PC-3 (cell line): ENCODE measurements at places on chromosomes 2 and 18. TPM values are rescaled to one million over a fixed set of nuclear protein-coding genes. Genes with fewer than 3 reads are reported as not detected.

Gene ARL6IP6
- 19.0 and 21.4 TPM in 2 replicates for total RNA-seq

Gene REEP1
- 0.06 TPM in 1 of 2 replicates, not detected in the other for total RNA-seq

Gene ADD2
- 4.4 and 16.0 TPM in 2 replicates for total RNA-seq

Gene FOXI3
- not detected in 2 replicates for total RNA-seq

Gene SERPINB4
- 0.40 TPM in 1 of 2 replicates, not detected in the other for total RNA-seq

Gene HTRA2
- 71.8 and 77.5 TPM in 2 replicates for total RNA-seq

Gene TEX44
- total RNA-seq, result not detected in 2 replicates

Gene SPTBN1
- 202 and 235 TPM in 2 replicates for total RNA-seq

DNA sequence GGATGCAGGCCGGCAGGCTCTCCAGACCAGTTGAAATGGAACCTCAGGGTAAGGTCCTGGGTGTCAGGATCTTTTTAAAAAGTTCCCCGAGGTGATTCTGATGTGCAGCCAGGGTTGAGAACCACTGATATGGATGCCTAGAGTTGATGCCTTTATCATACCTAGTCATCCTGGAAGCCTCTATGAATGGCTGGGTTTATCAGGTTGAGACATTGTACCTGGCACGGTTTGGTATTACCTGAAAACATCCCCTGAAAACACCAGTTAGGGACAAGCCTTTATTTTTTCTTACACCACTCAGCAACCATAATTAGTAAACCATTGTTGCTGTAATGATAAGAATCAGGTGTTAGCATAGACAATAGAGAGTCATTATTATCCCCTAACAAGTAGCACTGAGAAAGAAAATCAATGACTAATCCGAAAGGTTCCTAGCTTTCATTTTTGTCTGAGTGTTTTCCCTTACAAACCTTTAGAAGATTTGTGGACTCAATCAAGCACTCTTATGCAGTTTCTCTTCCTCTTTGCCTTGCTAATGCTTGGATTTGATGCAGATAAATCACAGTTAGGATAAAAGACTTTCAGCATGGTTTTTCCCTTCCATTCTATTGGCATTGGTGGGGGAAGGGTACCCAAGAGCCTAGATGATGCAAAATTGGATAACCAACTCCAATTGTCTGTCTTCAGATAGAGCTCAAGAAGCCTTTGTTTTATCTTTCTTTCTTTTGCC lies 116.5 kb upstream of the LYPD6 start:
- no peak for DNase-seq

DNA sequence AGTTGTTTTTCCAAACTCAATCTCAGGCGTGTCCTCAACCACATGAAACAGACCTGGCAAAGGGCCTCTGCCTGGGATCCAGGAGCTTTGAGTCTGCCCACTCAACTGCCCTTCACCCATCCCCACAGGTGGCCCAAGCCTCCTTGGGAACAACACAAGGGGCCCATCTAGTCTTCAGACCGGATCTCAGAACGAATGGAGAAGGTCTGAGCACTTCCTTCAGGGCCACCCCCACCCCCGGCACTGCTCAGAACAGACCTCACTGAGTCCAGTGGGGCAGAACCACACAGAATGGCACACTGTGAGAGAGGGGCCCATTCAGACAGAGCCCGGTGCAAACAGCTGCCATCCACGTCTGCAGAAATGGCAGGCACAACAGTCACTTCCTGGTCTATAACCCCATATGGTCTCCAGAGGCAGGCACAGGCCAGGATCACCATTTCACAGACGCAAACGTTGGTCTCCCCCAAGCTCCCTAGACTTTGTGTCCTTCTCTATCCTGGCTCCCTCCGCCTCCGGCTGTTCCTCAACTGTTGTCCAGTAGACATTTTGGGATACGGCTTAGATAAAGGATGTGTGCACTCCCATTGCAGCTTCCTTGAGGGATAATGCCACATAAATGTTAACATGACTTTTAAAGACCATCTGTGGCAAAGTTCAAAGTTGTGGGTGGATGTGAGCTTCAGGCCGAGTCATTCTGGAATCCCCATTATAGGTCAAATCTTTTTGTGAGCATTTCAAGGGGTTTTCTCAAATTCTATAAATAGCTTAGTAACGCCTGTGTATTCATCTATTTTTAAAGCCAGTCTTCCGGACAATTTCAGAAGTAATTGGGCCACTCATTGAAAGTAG lies 149.7 kb downstream of the SMAD7 start:
- no peak for DNase-seq

- DNase-seq, result no peak
Measured at GRCh38 chr2:188576651-188577050, 285.0 kb downstream of the GULP1 start.

DNA sequence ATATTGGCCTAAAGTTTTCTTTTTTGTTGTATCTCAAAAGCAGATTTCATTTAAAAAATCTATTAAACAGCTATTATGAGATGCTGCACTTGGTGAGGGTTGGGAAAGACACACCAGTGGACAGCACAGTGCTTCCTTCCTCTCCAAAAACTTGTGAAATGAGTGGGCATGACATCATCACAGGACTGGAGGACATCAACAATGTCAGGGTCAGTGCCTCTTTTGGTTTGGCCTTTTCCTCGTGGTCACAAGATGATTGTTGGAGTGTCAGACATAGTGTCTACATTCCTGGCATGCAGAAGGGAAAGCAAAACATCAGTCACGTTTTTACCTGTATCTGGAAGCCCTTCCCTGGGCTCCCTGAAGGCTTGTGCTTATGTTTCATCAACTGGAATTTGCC lies 49.6 kb downstream of the IL1R2 start:
- no peak for DNase-seq

DNA sequence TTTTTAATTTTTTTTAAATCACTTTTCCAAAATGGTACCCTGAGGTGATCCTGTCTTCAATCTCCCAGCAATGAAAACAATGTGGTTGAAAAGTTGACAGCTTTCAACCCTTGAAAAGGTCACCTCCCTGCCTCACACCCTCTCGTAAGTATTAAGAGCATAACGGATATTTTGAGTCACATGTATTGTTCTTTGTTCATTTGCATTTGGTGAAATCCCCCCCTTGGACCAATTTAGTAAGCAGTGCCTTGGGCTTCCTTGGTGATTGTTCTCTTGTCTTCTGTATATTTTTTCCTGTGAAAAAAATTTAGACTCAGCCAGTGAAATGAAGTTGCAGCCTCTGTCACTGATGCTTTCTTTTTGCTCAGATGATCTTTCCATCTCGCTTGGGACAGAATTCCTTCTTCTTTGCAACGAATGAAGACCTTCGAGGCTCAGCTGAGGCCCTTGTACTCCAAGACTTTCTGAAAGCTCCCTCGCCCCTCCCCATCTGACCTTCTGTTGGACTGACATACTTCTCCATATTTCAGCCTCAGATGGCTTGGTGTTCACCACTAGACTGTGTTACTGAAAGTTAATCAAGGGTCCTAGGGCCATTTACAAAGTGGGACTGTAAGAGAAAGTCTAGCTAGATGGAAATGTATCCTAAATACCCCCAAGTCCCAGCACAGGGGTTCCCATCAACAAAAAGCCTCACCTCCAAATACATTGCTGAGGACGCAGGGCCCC lies 158.4 kb downstream of the BCL2 start:
- DNase-seq, result no peak

- DNase-seq, result no peak
Measured at GRCh38 chr2:69993048-69993565, 31.7 kb upstream of the ASPRV1 start.

DNA sequence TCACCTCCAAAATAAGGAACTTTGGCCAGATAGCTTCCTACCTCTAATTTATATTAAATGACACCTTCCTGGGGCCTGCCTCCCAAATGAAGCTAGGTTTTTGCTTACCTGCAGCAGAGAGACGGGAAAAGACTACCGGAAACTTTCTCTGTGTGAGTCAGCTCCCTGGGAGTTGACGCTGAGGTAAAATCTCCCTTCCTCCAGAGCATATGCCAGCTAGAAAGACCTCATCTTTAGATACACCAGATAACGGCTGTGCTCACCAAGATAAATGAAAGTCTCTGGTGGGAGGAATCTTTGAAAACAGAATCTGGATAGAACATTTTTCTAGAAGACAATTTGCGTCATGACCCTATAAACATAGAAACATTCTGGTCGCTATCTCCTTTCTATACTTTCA lies 99.7 kb upstream of the RFX8 start:
- DNase-seq, result peak; percentile 66

GRCh38 chr2:620004-620403 lies 57.2 kb downstream of the TMEM18 start:
- no peak for DNase-seq

- peak; percentile 79 for DNase-seq
Measured at GRCh38 chr2:68709421-68709911, 25.1 kb upstream of the ARHGAP25 start.

DNA sequence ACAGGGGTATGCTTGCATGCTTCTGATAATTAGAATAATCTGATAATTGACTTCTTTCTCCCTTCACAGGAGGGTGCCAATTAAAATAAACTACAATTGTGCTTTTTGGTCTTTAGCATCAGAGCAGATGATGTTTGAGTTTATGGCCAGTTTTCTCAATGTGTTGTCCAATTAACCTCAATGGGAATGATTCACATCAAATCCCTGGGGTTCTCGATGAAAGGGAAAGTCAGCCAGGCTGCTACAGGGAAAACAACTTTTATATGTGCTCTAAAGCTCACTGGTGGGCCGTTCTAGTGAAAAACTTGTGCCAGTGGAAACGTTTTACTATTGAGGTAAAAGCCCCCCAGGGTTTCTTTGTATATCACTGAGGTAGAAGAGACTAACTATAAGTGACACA lies 887.3 kb upstream of the CRIM1 start:
- DNase-seq, result no peak

DNA sequence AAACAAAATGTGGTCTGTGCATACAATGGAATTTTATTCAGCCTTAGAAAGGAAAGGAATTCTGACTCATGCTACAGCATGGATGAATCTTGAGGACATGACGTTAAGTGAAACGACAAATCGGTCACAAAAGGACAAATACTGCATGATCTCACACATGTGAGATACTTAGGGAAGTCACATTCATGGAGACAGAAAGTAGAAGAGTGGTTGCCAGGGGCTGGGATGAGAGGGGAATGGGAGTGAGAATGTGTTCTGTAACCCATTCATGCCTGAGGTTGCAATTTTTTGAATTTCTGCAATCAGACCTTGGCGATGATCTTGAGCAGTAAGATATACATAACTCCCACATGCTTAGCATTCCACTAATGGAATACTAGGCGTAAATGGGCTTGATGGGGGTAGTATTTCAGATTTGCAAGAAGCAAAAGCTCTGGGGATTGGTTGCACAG lies 22.0 kb downstream of the FHL2 start:
- DNase-seq, result peak; percentile 61

GRCh38 chr2:222305516-222306392 lies 7.0 kb upstream of the PAX3 start:
- no peak for DNase-seq

- DNase-seq, result peak; percentile 44
Measured at GRCh38 chr2:52369178-52369577, 1337.2 kb upstream of the NRXN1 start.

- DNase-seq, result peak; percentile 32
Measured at GRCh38 chr2:57453945-57454344, 592.7 kb upstream of the VRK2 start.

- DNase-seq, result no peak
Measured at GRCh38 chr18:21196426-21196825, 45.6 kb upstream of the GREB1L start.

DNA sequence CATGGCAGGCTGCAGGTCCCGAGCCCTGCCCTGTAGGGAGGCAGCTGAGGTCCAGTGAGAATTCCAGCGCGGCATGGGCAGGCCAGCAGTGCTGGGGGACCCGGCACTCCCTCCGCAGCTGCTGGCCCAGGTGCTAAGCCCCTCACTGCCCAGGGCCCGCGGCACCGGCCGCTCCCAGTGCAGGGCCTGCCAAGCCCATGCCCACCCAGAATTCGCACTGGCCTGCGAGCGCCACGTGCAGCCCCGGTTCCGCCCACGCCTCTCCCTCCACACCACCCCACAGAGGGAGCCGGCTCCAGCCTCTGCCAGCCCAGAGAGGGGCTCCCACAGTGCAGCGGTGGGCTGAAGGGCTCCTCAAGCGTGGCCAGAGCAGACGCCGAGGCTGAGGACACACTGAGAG lies 158.5 kb upstream of the ACVR2A start:
- DNase-seq, result no peak

- DNase-seq, result peak; percentile 89
Measured at GRCh38 chr18:54223568-54224241, 764 bp downstream of the MBD2 start.

GRCh38 chr2:25072606-25073005 lies 30.7 kb downstream of the EFR3B start:
- DNase-seq, result no peak

DNA sequence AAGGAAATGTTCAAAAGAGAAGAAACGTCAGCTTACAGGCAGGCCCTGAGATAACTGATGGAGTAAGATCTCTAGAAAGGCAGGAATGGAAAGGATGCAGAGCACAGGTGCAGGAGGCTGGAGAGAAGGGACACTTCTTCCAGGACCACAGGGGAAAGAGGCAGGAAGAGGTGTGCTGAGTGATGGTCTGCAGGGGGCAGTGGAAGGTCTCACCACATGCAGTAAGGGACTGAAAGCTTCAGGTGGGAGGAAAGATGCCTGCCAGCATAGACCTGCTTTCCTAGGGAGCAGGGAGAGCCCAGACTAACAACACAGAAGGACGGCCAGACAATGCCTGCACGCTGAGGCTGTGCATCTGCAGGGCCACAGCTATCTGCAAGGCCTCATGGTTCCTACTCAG lies 156.8 kb downstream of the L3MBTL4 start:
- DNase-seq, result no peak

DNA sequence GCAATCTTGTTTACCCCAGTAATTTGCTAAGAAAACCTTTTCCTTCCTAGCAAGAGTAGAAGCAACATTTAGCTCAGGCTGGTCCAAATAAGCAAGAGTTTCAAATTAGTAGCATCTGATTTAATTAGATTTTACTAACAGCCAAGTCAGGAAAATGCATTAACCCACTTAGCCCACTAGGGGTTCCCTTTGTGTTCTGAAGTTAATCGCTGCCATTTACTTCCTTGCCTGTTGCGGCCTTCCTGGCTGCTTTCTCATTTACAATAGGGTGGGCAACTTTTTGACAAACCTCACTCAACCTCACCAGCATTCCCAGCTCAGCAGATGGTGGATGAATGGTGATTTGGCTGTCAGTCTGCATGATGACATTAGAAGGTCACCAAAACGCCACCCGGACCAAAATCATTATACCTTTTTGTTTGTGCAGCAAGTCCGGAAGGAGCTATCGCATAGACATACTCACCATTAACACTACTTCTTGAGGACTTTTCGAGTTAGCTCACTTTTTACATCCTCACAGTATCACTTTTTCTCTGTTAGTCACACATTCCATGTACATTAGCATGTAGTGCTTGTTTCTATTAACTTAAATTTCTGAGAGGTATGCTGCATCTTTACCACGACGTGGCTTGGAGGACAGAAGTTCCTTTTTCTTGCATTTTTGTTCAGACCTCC lies 101.5 kb upstream of the SETBP1 start:
- peak; percentile 34 for DNase-seq

GRCh38 chr2:58350484-58350883 lies 109.4 kb upstream of the FANCL start:
- no peak for DNase-seq

GRCh38 chr2:141020346-141020745 lies 1110.5 kb downstream of the LRP1B start:
- DNase-seq, result no peak

GRCh38 chr2:141027221-141027620 lies 1103.6 kb downstream of the LRP1B start:
- peak; percentile 30 for DNase-seq
